ENCODE measurements at places on chromosomes 11 and 22.

- no peak for DNase-seq
These were observed 51.9 kb upstream of the EED start for GRCh38 chr11:86192519-86193257.

DNA sequence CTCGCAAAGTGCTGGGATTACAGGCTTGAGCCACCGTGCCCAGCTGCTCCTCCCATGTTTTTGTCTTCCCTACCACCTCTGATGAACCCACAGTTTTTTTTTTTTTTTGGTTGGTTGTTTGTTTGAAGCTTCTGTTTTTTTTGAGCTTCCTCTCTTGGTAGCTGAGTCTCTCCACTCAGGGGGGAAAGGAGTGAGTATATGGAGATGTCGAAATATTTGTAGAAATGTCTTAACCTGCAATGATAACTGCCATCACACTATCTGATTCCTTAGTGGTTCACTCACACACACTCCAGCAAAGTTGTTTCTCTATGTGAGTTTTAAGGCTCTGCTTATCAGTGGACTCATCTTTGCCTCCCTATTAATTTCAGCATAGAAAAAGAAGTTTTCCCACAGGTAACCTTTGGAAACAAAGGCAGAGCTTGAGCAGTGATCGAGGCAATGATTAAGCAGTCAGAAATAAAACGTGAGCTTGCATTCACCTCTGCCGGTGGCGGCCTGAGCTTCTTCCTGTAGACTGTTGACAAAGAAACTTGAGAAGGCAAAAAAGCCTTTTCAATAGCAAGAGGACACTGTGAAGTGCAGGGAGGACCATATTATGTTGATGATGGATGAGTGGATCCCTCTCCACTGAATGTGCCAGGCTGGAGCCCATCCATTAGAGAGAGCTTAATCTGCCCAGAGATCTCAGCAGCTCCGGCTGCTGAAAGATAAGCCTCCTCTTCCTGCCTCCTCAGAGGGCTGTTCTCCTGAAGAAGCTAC lies 29.0 kb upstream of the RASSF10 start:
- DNase-seq: no peak

- DNase-seq: no peak
These were observed 119.0 kb downstream of the SLC17A6 start for GRCh38 chr11:22456993-22457762.

- DNase-seq: no peak
These were observed 113.2 kb downstream of the NECTIN1 start for GRCh38 chr11:119615882-119616196.

- DNase-seq: no peak
These were observed 67.0 kb upstream of the RASSF10 start for GRCh38 chr11:12942157-12942556.

DNA sequence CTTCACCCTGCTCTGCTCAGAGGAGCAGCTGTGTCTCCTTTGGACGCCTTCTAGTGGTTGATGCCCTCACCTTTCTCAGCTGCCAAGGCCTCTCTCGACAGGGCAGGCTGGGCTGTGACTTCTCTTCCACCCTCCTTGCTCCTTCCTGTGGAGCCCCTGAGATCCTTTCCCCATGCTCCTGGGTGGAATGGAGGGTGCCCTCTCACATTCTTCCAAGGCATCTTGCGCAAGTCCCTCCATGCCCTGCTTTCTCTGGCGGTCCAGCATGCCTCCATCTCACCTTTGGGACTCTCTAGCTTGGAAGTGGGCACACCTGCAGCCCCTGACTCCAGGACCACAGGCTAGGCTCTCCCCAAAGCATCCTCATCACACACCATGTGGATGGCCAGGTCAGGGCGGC lies 68.9 kb downstream of the BMAL1 start:
- DNase-seq: no peak

DNA sequence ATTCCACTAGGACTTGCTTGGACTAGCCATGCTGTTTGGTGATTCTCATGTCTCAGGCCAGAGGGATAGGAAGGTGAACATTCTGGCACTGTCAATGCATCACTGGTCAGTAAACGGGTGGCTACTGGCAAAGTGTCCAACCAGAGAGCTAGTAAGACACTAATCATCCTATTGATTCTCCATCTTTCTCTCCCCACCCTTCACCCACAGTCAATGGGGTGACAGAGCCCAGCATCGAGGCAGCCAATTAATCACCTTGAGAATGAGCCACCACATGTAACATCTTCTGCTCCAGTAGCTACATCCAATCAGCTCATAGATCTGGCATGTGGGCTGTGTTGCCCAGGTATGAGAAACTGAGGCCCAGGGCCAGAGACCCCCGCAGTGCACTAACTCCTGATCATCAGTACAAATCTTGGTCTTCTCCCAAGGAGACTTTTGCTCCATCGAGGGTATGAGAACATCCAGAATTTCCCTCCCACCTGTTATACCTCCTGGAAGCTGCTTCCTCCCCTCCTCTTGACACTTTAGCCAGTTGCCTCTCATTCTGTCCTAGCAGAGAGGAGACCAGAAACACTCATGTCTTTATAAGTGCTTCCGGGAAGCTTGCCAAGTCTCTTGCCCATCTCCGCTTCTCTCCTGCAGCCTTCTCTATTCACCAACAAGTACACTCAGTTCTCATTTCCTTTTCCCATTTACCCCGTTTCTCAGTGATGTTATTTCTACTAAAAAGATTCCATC lies 17.0 kb downstream of the HTR3A start:
- DNase-seq: no peak

DNA sequence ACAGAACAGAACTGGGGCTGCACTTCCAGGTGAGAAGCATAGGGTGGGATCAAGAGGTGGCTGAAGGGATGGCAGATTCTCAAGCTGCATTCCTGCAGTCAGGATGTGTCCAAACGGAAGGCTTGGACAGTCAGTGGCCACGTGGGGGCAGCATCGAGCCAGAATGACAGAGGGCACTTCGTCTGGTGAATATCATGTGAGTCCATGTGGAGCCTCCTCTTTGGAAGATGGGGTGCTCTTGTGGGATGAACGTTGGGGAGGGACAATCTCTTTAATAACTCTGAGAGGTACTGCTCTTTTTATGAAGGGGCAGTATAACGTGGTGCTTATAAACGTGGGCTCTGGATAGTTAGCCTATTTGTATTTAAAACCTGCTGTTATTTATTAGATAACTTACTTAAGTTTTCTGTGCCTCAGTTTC lies 154.9 kb upstream of the NAV2 start:
- DNase-seq: peak; percentile 29

GRCh38 chr11:36594316-36594989 lies at the start of gene IFTAP:
Gene IFTAP, plus strand, starts transcription at chr11:36594502. Its CDS starts 15,602 bp downstream, at chr11:36610104.
- peak; percentile 69 for DNase-seq

GRCh38 chr22:19672054-19672776 lies 42.1 kb upstream of the SEPTIN5 start:
- DNase-seq: no peak

GRCh38 chr22:49027368-49027670 lies 800.4 kb downstream of the BRD1 start:
- DNase-seq: no peak
